Fibroblast of skin of right biceps (primary cell): ENCODE measurements at places on chromosomes 4 and X.

GRCh38 chrX:73525928-73526690 lies 36.9 kb upstream of the CHIC1 start:
- DNase-seq: no peak

DNA sequence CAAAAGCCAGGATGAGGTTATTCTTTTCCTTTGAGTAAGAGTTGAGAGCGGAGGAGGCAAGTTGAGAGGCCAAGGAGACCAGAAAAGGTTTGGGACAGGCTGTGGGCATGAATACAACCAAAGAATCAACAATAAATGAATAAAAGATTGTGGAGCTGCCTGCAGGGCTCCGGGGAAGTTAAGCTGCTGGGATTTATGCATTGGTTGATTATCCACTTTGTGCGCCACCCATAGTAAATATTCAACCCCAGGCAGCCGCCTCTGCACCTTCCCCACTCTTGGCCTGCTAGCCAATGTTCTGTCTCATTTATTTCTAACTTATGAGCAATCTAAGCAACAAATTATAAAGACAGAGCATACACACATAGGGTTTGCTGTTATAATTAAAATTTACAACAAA lies 28.2 kb upstream of the IGSF1 start:
- DNase-seq: no peak

DNA sequence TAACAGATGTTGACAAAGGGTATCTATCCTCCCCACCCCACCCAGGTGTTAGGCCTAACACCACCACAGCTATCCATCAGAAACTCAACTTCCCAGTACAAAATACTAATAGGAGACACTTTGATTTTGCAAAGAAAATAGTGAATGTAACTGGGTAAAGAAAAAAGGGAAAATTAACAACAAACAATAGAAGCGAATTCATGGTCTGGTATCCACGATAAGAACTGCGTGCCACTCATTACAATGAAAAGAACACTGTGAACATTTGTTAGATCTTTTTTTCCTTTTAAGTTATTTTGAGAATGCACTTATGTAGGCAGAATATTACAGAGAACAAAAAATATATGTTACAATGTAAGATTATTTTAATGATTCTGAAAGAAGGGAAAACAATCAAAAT lies 12.0 kb downstream of the TSPAN5 start:
- DNase-seq: no peak

DNA sequence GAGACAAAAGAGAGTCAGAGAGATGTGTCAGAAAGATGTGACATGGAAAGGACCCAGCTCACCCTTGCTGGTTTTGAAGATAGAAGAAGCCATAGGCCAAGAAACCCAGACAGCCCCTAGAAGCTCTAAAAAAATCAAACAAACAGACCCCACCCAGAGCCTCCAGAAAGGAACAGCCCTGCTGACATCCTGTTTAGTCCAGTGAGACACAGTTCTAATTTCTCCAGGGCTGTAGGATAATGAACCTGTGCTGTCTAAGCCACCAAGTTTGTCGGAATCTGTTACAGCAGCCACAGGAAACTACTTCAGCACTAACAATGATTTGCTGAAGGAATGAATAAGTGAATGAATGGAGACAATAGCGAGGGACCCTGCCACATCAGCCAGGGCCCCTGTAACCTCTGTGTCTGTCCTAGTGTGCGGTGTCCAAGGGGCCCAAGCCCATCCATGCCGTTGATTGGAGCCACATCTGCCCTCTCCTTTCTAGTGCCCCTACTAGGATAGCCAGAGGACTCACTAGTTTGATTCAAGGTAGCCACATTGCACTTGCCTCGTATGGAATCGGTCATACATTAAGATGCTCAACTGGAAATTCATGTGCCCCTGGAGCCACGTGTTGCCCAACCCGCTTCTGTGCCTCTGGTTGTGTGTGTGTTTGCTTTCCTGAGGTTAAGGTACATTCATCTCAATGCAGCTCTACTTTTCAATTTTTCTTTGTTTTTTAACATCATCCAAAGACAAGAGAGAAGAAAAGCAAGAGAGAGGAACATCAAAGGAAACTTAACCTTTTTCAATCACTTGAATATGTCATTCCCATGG lies 32.5 kb upstream of the SLC2A9 start:
- DNase-seq: no peak

DNA sequence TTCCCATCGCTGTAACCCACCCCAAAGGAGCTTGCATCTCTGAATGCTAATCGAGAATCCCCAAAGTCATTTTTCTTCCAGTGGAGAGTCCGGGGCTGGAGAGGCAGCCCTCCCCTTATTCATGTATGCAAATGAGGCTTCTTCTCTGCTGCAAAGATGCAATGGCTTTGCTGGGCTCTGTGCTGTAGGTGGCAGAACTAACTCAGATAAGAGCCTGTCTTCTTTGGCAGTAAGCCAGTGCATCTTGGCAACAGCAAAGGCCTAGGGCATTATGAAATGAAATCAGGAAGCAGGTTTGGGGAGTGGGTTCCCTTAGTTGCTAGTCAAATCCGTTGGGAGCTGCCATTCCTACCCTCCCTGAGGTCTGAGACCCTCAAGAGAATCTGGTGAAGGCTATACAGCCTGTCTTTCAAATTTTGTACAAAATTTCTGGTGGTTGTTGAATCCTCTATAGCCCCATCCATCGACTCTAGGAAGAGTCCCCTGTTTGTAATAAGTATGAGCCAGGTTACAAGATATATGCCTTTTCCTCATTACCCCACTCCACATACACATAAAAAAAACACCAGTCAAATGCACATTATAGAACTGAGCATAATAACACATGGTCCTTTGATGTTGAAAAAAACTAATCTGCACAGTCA lies 290.6 kb upstream of the TAPT1 start:
- DNase-seq: peak; percentile 75

DNA sequence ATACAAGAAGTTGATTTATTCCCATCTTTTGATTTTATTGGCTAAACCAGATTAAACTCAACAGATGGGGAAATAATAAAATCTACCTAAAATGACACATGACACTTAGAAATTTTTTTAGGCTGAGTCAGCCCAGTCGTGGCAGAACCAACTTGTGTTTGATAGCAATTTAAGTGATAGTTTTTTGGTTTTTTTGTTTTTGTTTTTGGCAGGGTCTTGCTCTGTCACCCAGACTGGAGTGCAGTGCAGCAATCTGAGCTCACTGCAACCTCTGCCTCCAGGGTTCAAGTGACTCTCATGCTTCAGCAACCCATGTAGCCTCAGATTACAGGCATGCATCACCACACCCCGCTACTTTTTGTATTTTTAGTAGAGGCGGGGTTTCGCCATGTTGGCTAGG lies 370.3 kb upstream of the NOCT start:
- DNase-seq: peak; percentile 37

- peak; percentile 26 for DNase-seq
Observed at GRCh38 chrX:154734061-154734781, 16.7 kb downstream of the GAB3 start.

DNA sequence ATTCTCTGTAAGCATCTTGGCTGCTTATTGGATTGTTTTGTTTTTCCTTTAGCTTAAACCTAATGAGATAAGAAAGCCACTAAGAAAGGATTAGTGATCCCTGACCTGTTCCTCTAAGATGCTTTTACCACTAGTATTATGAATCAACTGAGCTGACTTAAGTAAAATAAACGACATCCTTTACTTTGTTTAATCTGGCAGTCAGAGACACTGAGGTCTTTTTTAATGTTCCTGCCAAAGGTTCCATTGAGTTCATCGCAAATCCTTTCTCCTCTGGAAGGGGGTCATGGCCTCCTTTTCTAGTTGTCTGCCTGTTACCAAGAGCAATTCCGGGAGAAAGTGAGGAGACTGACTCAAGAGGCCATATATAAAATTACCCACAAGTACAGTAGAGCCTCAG lies 1038.3 kb upstream of the SLIT2 start:
- DNase-seq: peak; percentile 45

DNA sequence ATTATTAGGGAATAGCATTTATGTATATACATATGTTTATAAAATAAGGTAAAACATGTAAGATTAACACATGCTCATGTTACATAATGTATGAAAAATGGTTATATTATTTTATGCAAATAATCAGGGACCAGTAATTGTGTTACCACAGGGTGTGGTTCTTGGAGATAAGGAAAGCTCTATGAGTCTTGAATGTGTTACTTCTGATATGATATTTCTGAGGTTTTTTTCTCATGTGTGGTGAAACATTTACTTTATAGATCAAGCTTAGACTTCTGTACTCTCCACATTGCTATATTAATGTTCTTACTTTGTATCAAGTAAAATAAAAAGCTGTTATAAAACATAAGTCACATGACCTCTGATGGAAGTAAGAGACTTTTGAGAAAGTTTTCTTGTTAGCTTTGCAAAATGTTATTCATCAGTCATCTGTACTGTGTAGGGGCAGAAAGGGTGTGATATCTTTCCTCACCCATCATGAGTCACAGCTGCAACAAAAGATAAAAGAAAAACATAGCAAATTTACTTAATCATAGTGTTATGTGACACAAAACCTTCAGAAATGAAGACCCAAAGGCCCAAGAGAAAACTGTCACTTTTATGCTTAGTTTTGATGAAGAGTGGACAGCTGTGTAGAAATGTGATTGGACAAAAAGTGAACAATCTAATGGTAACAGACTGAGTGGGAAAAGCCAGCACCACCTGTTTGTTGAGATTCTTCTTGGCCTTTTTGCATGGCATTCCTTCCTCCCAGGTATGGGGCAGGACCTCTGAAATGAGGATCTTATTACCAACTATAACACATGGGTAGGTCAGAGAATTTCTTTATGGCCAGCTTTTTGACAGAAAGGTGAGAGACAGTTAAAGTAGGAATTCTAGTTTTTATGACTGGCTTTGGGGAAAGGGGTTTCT lies 632.3 kb downstream of the PDHA2 start:
- DNase-seq: no peak

GRCh38 chrX:132810964-132811712 lies 147.3 kb downstream of the HS6ST2 start:
- no peak for DNase-seq

DNA sequence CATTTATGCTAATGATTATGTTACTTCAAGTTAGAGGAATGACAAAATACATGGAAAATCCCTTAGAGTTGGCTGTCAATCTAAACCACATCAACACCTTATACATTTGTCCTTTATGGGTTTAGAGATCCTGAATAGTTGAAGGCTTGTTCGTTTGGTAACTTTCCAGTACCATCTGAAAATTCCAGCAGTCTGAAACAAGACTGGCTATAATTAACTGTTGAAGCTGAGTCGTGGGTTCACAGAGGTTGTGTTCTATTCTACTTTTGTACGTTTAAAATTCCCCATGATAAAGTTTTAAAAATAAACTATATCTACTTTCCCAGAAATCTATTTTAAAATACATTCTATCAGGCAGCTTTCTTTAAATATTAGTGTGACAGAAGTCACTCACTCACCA lies 73.0 kb downstream of the USP46 start:
- no peak for DNase-seq

GRCh38 chr4:120771907-120772306 lies 150.6 kb downstream of the PRDM5 start:
- DNase-seq: no peak

- no peak for DNase-seq
Observed at GRCh38 chr4:170522427-170522970, 432.7 kb upstream of the AADAT start.

DNA sequence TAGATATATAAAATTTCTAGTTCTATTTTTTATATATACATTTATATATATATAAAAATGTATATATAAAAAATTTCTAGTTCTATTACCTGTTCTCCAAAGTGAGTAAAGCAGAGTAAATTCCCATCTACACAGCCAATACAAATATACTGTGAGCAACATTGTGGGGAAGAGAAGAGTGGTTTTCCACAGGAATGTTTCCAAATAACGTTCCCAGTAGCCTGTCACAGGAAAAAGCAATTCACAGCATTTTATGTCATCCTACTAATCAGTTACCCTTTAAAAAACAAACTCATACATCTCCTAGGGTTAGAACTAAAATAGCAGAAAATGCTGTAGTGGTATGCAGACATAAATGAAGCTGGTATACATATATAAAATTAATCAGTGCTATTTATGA lies 44.5 kb downstream of the AASDH start:
- DNase-seq: peak; percentile 30

DNA sequence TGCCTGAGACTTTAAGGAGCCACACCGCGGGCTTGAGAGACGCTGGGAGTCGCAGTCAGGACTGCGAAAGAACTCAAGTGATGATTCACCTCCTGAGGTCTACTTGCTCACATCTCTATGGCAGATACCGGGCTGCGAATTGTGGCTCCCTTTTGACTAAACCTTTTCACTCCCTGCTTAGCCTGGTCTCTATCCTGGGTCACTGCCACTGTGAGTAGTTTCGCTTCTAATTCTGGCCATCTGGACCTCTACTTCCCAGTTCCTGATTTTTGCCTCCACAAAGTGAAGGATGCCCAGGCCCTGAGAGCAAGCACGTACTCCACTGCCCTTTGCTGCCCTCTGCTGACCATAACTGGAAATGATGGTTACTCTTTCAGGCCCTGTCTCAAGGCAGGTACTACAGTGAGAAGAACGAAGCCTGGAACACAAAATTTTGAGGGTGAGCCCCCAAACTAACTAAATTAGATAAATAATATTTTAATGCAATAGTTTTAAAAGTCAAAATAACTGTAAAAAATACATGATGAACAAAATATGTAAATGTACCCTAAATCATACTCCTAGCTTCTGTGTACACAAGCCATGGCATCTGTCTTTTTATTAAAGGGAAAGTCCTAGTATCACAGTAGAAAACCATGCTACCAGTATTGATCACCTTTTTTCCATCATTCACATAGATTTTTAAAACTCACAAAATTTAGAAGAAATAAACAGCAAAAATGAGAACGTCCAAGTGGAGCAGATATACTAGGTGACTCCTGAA lies 16.7 kb downstream of the MAD2L1 start:
- peak; percentile 73 for DNase-seq

GRCh38 chr4:25970226-25970675 lies 56.2 kb downstream of the SMIM20 start:
- DNase-seq: peak; percentile 70

- DNase-seq: peak; percentile 62
Observed at GRCh38 chr4:37977471-37978247, 17.5 kb downstream of the PTTG2 start.

DNA sequence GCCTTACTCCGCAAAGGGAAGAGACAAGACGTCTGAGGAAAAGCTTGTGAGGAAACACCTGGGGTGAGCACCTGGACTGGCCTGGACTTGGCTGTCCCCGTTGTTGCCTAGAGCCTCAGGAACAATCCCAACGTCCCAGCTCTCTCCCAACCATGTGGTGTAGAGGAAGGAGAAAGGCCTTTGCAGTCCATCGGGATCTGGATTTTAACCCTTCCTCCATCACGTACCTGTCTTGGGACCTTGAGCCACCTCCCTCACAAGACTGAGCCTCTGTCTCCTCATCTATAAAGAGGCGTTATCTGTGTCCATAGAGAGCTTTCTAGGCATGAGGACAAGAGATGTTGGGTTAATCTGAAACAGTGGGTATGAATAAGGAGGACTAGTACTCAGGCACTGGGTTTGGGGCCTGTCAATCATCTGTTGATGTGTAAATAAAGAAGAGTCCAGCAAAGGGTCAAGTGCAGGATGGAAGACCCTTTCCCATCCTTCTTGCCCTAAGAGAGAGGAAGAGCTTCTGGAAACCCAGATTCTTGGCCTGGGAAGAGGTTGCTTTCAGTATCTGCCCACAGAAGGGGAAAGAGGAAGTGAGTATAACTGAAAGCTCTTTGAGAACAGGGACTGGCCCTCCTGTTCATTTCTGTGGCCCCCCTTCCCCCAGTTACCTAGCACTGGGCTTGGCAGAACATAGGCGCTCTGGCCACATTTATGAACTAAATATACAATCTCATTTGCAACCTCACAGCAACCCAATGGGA lies 137.1 kb downstream of the PJA1 start:
- no peak for DNase-seq

GRCh38 chrX:16711893-16712547 lies 449 bp downstream of the CTPS2 start:
- peak; percentile 3 for DNase-seq

GRCh38 chr4:128501239-128501638 lies 213.6 kb upstream of the PGRMC2 start:
- DNase-seq: no peak
